Esophagus mucosa (tissue), 1 donor: ENCODE measurements at places on chromosomes 5 and 9. TPM values are rescaled to one million over a fixed set of nuclear protein-coding genes. Genes with fewer than 3 reads are reported as not detected.

GRCh38 chr5:100841358-100842076 lies 61.6 kb downstream of the ST8SIA4 start:
- no peak for ATAC-seq

GRCh38 chr9:89606049-89606623 lies 1.3 kb downstream of the GADD45G start:
- ATAC-seq, result peak; percentile 84

DNA sequence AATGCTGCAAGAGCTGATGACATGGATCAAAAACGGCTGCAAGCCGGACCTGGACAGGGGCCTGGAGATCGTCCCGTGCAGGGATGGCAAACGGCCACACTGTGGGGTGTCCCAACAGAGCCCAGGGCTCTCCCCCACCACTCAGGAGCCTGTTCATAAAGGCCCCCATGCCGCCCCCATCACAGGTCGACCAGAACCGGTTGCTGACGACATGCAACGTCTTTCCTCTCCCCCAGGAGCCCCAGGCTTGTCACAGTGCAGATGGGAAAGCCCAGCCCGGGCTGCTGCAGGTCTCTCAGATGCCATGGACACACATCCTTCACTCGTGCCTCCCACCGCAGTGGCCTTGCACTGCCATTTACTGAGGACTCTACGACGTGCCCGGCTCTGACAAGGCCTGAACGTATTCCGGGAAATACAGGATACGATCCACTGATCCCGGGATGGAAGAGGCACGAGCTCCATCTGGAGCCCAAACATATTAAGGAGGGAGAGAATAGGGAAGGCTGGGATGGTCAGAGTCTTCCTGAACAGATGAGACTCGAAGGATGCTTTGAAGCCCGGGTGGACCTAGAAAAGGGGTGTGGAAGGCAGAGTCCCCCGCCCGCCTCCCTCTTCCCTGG lies 76.5 kb upstream of the SARDH start:
- ATAC-seq, result no peak

Gene PCDHGA4
- 0.48 TPM for total RNA-seq

DNA sequence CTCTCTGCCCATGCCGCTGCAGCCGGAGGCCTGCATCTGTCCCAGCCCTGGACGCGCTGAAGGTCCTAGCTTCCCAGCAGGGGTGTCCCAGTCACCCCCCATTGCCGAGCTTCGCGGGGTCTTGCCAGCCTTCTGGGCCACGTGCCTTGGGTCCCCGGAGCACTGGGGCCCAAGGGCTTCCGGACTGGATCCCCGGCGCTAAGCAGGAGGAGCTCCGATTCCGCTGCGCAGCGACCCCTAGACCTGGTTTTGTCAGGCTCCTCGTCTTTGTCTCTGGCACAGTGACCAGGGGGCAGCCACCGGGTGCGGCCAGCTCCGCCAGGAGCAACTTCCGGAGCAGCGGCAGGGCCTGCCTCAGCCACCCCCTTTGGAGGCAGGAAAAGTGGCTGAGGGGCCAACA lies 3.3 kb upstream of the IRX1 start:
- ATAC-seq, result no peak

GRCh38 chr5:179227580-179228311 lies 117.5 kb downstream of the ADAMTS2 start:
- no peak for ATAC-seq
